ENCODE measurements at places on chromosomes 12 and 14. TPM values are rescaled to one million over a fixed set of nuclear protein-coding genes. Genes with fewer than 3 reads are reported as not detected.

Gene NANOG
- total RNA-seq = 0.07 TPM

GRCh38 chr12:63470161-63470560 lies 198.1 kb downstream of the DPY19L2 start:
- no peak for DNase-seq

DNA sequence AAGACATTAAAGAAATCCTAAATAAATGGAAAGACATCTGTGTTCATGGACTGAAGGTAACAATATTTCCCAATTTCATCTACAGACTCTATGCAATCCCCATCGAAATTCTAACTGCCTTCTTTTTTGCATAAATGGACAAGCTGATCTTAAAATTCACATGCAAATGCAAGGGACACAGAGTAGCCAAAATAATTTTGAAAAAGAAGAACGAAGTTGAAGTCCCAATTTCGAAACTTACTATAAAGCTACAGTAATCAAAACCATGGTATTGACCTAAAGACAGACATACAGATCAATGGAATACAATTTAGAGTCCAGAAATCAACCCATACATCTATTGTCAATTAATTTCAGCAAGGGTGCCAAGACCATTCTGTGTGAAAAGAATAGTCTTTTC lies 16.4 kb upstream of the CD27 start:
- DNase-seq = no peak

DNA sequence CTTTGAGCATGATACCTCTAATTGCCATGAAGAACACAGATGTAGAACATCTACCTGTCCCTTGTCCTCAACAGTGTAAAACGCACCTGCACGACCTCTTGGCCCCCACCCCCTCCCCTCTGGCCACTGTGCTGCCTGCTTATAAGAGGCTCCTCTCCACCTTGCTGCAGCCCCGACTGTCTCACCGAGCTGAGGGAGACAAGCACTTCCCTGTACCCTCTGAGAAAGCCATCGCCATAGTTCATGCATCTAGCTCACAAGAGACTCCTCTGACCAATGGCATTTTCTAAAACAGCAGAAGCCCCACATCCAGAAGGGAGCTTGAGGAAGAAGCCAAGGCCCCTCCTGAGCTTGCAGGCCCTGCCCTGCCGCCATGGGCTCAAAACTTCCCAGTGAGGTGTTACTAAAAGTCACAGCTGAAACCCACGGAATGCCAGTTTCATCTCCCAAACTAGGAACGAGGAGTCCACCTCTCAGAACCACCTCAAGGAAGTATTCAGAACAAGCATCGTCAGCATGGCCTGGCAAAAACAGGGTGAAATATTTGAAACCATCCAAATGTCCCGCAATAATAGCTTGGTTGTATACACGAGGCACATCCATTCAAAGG lies 21.5 kb upstream of the ANO2 start:
- no peak for DNase-seq

Gene TESPA1
- total RNA-seq = 1.4 TPM

- no peak for DNase-seq
Observed at GRCh38 chr12:27971606-27972005, 927 bp downstream of the PTHLH start.

DNA sequence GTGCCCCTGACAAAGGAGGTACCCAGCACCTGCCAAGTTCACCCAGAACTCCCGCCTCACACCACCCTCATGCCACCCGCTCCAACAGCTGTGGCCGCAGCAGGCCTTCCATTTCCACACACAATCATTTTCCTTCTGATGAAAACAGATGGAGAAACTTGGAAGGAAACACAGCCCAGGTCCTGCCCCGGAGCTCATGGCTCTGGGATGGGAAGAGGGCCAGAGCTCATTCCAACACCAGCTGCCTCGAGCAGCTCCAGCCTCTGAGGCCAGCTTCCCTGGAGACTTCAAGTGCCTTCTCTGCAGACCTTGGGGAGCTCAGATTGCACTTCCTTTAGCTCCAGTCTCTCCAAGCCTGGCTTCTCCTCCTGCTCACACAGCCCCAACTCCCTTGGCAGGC lies 55.1 kb upstream of the CMKLR1 start:
- peak; percentile 68 for DNase-seq

GRCh38 chr14:69692594-69692993 lies 74.3 kb upstream of the SRSF5 start:
- no peak for DNase-seq

DNA sequence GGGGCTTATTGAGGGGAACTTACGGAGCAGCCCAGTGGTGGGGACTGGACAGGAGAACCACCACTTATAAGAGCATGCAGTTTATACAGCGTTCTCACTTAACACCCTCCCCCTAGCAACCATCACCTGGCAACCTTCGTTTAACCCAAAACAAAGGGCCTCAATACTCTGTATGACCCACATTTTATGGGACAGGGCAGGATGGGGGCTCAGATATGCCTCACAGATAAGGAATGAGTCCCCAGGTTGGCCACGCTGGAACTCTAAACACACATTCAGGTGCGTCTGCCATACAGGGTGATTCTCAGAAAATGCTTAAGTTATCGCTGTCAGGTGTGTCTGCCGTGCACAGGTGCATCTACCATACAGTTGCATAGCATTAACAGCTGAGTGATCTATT lies 99.2 kb downstream of the GCH1 start:
- no peak for DNase-seq

- DNase-seq = no peak
Observed at GRCh38 chr14:45558183-45558582, 305.2 kb upstream of the MIS18BP1 start.

Gene NAA30
- total RNA-seq = 8.7 TPM

All from uterus (tissue), 4 donors.